Kidney tubule cell (primary cell): ENCODE measurements at places on chromosomes 2 and 18.

- no peak for DNase-seq
These were observed 12.5 kb downstream of the FBXO11 start for GRCh38 chr2:47893771-47894170.

GRCh38 chr2:51720826-51721225 lies 688.9 kb upstream of the NRXN1 start:
- no peak for DNase-seq

- DNase-seq: peak; percentile 93
These were observed 57.5 kb downstream of the HS1BP3 start for GRCh38 chr2:20593072-20594034.

DNA sequence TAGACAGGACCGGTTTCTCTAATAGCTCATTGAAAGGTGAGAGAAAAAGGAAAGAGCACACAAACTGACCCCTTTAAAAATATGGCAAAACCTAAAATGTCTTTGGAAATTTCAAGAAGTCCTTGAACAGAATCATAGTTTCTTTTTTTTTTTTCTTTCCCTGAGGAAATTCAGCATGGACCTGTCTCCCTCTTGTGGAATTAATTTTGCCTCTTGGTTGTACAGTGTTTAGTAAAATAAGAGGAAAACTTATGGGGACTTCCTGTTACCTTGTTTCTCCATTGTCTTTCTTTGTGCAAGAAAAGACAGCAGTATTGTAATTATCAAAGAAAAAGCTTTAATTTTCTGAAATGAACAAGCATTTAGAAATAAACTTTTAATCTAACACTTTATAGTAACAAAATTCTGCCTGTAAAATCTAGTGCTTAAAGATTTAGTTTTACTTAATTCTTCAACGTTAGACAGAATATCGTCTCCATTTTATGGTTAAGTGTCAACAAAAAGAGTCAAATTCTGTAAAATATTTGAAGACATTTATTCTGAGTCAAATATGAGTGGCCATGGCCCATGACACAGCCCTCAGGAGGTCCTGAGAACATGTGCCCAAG lies 176.3 kb upstream of the NABP1 start:
- DNase-seq: peak; percentile 46

DNA sequence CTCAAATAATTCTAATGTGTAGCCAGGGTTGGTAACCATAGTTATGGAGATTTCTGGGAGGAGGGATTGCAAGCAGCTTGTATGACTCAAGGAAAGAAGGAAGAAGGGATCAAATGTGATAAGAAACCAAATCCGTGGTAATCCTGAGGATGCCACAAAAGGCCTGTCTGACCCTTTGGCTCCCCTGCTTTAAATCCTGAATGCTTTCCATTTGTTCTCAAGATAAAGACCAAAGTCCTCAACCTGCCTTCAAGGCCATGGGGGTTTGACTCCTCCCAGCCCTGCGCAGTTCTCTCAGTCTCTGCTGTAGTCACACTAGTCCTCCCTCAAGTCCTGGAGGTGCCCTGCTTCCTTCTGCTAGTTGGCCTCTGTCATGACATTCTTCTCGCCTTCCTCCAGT lies 74.0 kb downstream of the SUMO1 start:
- no peak for DNase-seq

- no peak for DNase-seq
These were observed 531.9 kb downstream of the TMEM182 start for GRCh38 chr2:103293742-103294077.

DNA sequence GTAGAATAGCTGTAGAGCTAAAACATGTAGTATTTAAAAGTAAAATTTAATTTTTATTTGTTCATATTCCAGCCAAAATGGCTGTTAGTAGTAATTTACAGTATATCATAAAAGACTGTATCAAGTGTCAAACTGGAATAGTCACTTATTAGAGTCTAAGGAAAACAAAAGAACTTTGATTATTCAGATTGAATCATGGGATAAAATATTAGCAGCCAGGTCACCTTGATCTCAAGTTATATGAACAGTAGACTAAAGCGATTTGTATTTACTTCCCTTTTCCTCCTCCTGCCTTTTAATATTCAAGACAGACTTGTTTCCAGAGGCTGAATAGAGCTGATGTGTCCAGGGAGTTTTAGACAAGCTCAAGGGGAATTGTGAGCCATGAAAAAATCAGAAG lies 54.4 kb downstream of the PMAIP1 start:
- peak; percentile 23 for DNase-seq

DNA sequence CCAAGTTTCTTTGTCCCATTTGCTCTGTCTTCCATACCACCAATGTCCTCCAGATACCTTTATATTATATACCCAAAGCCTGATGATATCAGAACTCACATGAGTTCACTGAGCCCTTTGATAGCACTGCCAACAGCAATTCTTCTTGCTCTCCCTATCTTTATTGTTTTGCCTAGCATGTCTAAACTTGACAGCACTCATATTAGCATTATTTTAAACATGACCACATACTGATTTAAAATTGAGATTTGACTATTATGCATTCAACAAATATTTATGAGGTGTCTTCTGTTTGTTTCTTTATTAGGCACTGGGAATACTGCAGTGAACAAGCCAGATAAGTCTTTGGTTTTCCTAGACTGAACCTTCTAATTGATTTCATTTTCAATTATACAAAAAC lies 587.3 kb upstream of the GCFC2 start:
- DNase-seq: no peak

DNA sequence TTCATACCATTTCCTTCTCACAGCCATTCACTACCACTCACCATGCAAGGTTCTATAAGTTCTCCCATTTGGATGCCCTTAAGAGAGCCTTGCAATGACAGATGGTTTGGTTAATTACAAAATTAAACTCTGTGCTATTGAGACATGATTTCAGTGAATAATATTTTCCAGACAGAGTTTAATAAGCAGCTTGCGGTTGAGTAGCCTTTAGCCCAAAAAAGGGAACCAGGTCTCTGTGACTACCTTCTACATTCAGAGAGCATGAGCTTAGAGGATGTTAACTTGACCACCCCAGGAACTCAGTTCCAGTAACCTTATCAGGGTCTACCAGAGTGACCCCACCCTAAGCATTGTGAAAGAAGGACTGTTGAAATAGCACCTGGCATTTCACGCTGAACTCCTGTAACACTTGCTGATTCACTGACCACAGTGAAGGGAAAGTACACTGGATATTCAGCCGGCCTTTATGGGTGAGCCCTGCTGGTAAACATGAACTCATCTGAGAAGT lies 1173.1 kb upstream of the ZEB2 start:
- DNase-seq: peak; percentile 65

DNA sequence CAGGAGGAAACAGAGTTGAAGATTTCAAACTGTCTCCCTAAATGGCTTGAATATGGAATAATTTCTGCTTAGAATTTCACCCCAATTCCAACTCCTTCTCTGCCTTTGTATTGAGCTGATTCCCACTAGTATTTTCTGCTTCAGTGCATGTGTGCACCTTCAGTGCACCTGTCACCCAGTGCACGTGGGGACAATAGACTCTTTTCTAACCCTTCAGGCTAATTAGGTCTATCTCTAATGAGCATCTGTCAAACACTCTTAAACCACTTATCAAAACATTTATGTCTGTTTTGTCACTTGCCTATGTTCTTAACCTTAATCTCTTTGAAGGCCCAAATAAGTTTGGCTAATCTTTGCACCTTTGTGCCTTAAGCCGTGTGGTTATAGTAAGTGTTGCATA lies 232.0 kb upstream of the NETO1 start:
- no peak for DNase-seq

DNA sequence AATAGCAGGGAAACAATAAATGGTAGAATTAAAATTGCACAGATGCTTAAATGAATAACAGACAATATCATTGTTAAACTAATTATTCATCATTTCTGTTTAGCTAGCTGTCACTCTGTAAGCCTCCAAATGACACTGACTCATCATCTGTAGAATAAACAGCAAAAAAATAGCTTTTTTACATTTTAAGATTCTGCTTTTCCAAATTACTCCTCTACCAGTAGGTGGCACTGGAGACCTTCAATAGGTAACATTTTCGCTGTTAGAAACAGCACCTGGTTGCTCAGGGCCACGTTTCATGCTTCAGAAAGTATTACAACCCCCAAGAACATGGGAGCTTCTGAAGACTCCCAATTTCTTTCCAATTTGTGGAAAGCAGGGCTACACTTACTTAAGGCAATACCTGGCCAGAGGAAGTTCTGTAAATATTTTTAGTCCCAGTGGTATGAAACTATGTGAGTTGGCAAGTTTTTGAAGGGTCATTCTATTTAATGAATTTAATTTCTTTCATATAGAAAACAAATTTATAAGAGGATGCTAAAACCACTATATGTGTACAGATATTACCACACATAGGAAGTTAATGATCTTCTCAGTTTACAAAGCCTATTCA lies 45.4 kb downstream of the TTN start:
- peak; percentile 73 for DNase-seq

GRCh38 chr2:15547115-15547876 lies 13.8 kb downstream of the NBAS start:
- no peak for DNase-seq

- DNase-seq: no peak
These were observed 80.8 kb downstream of the MEIS1 start for GRCh38 chr2:66515743-66516142.

GRCh38 chr2:61045226-61045625 lies 20.4 kb upstream of the SANBR start:
- DNase-seq: no peak

- DNase-seq: peak; percentile 72
These were observed 3.2 kb downstream of the MARS2 start for GRCh38 chr2:197708331-197708730.

GRCh38 chr2:228699888-228700287 lies 518.4 kb upstream of the SPHKAP start:
- DNase-seq: no peak

DNA sequence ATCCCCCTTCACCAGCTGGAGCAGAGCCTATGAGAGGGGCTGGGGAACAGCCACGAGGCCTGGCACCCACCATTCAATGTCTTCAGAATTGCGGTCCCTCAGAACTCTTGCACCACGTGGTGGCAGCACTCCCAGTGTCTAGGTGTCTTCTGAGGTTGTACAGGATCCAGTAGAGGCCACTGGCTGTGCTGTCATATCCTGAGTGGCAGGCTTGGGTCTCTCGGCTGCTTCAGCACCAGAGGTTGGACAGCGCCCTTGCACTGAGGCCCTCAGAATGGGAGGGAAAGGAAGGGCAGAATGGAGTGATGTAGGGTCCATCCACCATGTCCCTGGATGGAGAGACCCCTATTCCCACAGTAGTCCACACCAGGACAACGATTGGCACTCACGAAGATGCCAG lies 112.0 kb upstream of the TEKT4 start:
- DNase-seq: peak; percentile 33

GRCh38 chr18:8686611-8687010 lies 18.7 kb upstream of the MTCL1 start:
- no peak for DNase-seq

GRCh38 chr2:240894006-240894405 lies 1.9 kb downstream of the MAB21L4 start:
- DNase-seq: peak; percentile 60

GRCh38 chr2:241010531-241011295 lies 12.3 kb downstream of the SNED1 start:
- no peak for DNase-seq

GRCh38 chr18:61847164-61847791 lies 45.5 kb downstream of the RNF152 start:
- DNase-seq: no peak

DNA sequence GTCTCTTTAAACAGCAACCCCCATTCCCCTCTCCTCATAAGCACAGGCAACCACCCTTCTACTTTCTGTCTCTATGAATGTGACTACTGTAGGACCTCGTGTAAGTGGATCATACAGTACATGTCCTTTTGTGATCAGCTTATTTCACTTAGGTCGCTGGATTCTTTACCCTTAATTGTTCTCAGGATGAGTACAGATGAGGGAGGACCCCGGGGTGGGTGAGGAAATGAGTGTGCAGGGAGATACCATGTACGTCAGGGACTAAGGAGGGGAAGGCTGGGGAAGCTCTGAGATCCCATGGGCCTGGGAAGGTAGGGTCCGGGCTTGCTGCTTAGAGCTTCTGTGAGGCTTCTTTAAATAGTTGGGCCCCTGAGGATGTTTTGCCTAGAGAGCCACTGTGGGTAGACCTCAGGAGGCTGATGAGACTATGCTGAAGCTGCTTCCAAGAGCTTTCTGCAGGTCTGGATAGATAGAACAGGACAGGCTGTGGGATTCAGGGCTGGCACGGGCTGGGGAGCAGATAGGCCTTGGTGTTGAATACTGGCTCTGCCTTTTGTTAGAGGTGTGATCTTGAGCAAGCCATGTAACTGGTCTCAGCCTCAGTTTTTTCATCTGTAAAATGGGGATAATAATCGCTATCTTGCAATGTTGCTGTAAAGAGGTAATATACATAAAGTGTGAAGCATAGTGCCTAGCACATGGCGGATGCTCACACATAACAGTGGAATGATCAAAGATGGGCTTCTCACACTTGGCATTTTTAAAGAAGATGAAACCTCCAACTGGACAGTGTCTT lies 155.3 kb downstream of the PRKCE start:
- DNase-seq: no peak

DNA sequence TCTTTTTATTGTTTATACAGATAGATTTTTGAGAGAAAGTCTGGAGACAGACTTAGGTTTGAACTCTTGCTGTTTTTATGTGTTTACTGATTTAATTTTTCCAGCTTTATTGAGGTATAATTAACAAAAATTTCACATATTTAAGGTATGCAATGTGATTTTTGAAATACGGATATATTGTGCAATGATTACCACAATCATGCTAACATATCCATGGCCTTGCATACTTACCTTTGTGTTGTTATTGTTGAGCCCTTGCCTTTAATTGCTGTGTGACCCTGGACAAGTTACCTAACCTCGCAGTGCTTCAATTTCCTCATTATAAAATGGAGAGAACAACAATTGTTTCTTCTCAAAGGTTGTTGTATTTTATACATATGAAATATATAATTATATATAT lies 13.9 kb upstream of the RBMS1 start:
- no peak for DNase-seq

- no peak for DNase-seq
These were observed 6.7 kb downstream of the GFPT1 start for GRCh38 chr2:69380072-69380917.

GRCh38 chr2:11932962-11933361 lies 186.5 kb downstream of the LPIN1 start:
- DNase-seq: no peak
